GM12892 (cell line): ENCODE measurements at places on chromosomes 1 and 21.
A peak's percentile ranks its signal among the peaks of the same experiment; 100 is the strongest.

DNA sequence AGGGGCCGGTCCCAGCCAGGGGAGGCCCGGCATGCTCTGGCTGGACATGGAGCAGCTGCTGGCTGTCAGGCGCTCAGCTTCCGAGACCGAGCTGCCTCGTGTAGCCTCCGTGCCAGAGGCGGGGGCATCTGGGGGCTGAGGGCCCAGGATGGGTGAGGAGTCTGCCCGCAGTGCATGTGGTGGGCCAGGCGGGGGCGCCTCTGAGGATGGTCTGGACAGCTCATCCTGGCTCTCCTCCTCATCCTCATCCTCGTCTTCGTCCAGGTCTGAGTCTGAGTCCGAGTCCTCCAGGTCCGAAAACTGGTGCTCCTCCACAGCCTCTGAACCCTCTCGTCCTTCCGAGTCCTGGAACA is 28.9 kb upstream of the EDN2 start:
- peak; percentile 58 for DNase-seq

GRCh38 chr1:227092069-227092468 is 152.0 kb downstream of the COQ8A start:
- no peak for DNase-seq

- peak; percentile 53 for DNase-seq
These were observed 24.6 kb downstream of the DMAP1 start for GRCh38 chr1:44237721-44238457.

GRCh38 chr1:42735477-42736105 is 4.4 kb downstream of the CLDN19 start:
- DNase-seq, result no peak

DNA sequence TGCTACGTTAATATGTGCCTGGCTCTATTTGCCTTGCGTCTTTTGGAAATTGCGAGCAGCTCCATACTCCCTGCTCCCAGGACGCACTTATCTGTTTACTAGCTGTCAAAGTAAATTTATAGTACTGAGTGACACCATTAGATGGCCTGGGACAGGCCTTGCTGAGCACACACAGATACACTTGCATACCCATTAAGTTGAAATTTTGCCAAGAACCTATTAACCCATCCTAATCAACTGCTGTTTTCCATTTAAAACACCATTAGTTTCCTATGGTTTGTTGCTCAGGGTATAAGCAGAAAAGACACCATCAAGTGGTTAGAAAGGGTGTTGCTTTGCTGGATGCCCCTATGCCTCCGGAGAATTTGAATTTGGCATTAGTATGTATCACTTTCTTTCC is 187.3 kb downstream of the SLC44A5 start:
- no peak for DNase-seq

GRCh38 chr21:25183577-25183976 is 423.7 kb downstream of the MRPL39 start:
- no peak for DNase-seq

- DNase-seq, result no peak
These were observed 104.2 kb upstream of the BARHL2 start for GRCh38 chr1:90821152-90821787.

- peak; percentile 14 for DNase-seq
These were observed 19.9 kb upstream of the EVI5 start for GRCh38 chr1:92804721-92805201.

GRCh38 chr1:66733348-66734017 is 18.8 kb upstream of the DYNLT5 start:
- DNase-seq, result no peak

DNA sequence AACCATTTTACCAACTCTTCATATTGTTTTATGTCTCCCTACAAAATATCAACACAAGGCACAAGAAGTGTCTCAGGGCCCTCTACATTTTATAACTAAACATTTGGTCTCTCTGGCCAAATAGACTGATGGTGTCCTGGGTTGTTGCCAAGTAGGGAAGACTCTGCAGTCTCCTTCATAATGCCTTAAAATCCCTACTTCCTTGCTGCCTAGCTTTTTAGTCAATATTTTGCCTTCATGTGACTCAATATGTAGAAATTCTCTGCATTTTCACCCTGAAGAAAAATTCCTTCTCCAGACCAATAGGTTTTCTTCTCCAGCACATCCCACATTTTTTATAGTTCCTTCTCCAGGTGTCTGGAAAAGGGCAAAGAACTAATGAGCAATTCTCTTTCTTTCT is 72.6 kb upstream of the IPO9 start:
- DNase-seq, result no peak
